Ascending aorta (tissue), 2 donors: ENCODE measurements at places on chromosomes 16 and 17. TPM values are rescaled to one million over a fixed set of nuclear protein-coding genes. Genes with fewer than 3 reads are reported as not detected.

Gene ACSM2A
- not detected for total RNA-seq

Gene NF1
- total RNA-seq, result 25.0 TPM

Gene KCNH6
- total RNA-seq, result not detected

Gene TBC1D3L
- total RNA-seq, result 7.7 TPM

Gene CDK3
- total RNA-seq, result 2.1 TPM

Gene CUEDC1
- total RNA-seq, result 76.1 TPM

Gene KRT33A
- not detected for total RNA-seq

Gene CCL13
- total RNA-seq, result not detected
